ENCODE measurements at places on chromosomes 2 and 18.
A peak's percentile ranks its signal among the peaks of the same experiment; 100 is the strongest.

DNA sequence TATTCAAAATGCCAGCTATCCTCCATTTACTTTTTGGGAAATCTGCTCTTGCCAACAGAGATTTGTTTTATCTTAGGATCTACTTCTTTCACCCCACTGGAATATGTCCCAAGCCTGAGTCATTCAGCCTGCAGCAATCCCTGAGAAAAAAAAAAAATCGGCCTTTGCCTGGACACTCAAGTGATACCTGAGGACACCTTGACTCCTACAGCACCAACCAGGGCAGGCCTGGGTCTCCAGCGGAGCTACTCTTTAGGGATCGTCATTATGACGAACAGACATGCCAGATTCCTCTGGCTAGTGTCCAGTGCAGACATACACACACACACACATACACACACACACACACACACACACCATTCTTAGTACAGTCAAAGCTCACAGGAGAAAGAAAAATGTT lies 2.2 kb upstream of the UGT1A6 start:
- DNase-seq, result peak; percentile 3

DNA sequence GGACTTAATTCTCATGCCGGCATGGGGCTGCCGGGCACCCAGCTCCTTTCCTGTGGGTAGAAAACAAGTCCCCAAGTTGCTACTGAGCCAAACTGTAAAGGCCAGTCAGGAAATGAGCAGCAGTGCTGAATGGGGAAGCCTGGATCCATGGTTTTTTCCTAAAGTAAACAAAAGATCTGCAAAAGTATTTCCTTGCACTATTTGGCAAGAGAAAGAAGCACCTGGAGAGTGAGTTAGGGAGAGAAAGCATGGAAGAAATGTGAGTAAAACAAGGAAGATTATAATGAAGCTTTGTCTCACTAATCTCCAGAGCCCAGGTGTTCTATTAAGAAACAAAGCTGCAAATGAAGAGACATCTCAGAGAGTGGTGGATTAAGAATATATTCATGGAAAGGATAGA lies 117.6 kb downstream of the METTL8 start:
- no peak for DNase-seq

- DNase-seq, result no peak
Measured at GRCh38 chr2:121776885-121777698, 21.6 kb downstream of the TSN start.

GRCh38 chr18:62384068-62384467 lies 59.0 kb downstream of the TNFRSF11A start:
- DNase-seq, result no peak

DNA sequence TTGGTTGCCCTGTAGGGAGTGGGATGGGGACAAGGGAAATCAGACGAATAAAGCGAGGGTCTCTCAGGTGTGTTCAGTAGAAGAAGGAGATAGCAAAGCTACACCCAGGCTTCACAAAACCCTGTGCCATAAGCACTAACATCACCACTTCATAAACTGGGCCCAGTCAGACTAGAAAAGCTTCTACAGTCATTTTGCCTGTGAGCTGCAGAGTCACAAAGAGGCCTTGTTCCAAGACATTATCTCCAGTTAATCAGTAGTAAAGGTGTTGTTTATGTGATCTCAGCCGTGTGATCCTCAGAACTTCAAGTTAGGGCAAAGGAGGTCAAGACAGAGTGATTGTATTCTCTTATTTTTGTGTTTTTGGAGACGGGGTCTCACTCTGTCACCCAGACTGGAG lies 148.0 kb downstream of the GALR1 start:
- no peak for DNase-seq

DNA sequence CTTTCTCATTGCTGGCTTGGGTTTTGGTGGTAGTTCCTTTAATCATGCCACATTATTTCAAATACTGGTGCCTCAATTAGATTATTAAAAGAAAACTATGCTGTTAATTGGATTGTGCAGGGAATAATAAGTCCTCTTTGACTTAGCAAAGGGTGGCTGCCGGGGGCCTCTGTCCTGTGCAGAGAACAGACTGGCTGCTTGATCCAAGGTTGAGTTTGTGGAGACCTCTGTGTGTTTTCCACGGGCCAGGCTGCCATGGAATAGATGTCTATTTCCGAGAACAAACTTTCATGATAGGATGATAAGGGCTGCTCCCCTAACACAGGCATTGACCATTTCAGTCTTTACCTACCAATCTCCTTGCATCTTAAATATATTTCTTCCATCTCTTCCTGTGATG lies 30.4 kb upstream of the OTOS start:
- DNase-seq, result no peak

- DNase-seq, result no peak
Measured at GRCh38 chr2:150303281-150303680, 184.2 kb downstream of the RND3 start.

GRCh38 chr18:1350931-1351450 lies 446.3 kb downstream of the ADCYAP1 start:
- no peak for DNase-seq

DNA sequence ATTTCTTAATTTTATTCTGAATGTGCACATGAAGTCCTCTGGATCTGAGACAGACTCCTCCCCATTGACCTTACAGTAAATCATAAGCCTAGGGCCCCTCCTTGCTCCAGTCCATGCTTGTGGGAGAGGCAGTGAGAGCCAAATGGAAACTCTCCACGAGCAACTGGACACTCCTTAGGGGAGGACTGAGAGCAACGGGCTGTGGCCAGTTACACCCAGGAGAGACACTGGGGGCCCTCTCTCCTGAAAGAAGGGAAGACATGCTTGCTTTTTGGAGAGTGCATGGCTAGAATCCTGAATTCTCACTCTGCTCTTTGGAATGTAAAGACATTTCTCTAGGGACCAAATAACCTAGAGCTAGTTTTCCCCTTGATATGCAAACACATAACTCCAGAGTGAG lies 49.0 kb upstream of the BIN1 start:
- DNase-seq, result peak; percentile 60

- DNase-seq, result no peak
Measured at GRCh38 chr2:49465157-49465831, 311.0 kb upstream of the FSHR start.

GRCh38 chr2:45026924-45027450 lies 17.7 kb upstream of the SIX2 start:
- peak; percentile 44 for DNase-seq

GRCh38 chr2:183124957-183125255 lies 663 bp downstream of the NUP35 start:
- DNase-seq, result no peak

DNA sequence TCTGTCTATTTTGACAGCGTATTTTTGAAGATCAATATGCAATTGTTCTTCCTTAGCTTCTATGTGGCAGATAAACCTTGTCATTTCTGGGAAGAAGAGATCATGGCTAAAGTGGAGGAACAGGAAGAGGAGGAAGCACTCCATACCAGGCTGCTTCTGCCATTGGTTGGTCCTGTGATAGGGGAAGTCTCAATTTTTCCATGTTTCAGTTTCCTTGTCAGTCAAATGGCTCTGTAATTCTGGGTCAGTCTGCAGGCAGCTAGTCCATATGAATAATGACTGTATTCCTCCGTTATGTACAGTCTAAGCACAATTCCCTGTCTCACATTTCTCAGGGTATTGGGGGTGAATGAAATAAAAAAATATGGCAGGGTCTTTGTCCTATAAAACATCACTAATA lies 277.6 kb upstream of the CXCR4 start:
- no peak for DNase-seq

DNA sequence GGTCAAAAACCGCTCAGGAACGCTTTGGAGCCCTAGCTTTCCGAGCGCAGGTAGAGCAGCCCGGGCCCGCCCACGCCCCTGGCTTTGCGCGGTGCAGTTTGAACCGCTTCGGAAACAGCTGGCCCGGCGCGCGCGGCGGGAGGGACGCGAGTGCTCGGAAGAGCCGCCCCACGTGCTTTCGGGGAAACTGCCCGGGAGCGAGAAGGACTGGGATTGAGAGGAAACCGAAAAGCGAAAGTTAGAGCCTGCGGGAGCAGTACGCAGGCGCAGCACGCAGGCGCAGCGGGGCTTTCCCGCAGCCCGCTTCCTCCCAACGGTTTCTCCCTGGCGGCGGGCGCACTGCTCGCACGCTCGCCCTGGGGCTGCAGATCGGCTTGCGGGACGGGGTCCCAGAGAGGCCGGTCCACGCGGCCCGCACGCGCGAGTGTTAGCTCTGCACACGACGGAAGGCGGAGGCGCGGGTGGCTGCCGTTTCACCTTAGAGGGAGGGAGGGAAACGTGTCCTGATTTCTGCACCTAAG lies 6.3 kb upstream of the STAT1 start:
- peak; percentile 99 for DNase-seq

- DNase-seq, result no peak
Measured at GRCh38 chr2:88024509-88024908, 8.2 kb upstream of the RNU2-63P start.

DNA sequence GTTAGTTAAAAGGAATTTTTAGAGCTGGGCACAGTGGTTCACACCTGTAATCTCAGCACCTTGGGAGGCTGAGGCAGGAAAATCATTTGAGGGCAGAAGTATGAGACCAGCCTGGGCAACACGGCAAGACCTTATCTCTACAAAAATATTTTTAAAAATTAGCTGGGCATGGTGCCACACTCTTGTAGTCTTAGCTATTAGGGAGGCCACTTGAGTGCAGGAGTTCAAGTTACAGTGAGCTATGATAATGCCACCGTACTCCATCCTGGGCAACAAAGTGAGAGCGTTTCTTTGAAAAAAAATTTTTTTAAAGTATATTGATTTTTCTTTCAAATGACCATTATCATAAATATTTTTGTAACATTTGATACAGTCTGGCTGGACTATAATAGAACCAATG lies 93.6 kb upstream of the FAM117B start:
- no peak for DNase-seq

- no peak for DNase-seq
Measured at GRCh38 chr18:74972354-74972753, 236.6 kb downstream of the PTGR3 start.

GRCh38 chr2:200397785-200398184 lies 91.3 kb downstream of the SPATS2L start:
- no peak for DNase-seq

GRCh38 chr18:55353806-55354205 lies 234.2 kb downstream of the TCF4 start:
- peak; percentile 10 for DNase-seq

- peak; percentile 28 for DNase-seq
Measured at GRCh38 chr2:28292491-28292890, 100.2 kb upstream of the FOSL2 start.

- no peak for DNase-seq
Measured at GRCh38 chr2:241808721-241809382, at the start of gene NEU4. TSS of gene NEU4 (plus strand) at chr2:241809193. CDS start at chr2:241814485, 5,292 bp downstream.

- DNase-seq, result peak; percentile 6
Measured at GRCh38 chr2:33681364-33681757, 82.3 kb upstream of the FAM98A start.

DNA sequence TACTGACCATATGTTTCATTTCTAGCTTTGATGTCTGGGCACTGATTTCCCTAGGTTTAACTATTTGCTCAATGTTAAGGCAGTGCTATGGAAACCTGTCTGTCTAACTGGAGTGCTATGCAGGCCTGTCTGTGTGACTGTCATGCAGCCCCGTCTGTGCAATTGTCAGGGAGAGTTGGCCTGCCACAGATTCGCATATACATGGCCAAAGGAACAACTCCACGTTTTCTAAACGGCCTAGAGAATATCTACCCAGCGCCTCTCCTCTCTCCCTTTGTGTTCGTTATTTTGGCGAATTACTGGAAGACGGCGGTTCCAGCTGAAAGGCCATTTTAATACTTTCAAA lies 59.6 kb upstream of the PSME4 start:
- no peak for DNase-seq

DNA sequence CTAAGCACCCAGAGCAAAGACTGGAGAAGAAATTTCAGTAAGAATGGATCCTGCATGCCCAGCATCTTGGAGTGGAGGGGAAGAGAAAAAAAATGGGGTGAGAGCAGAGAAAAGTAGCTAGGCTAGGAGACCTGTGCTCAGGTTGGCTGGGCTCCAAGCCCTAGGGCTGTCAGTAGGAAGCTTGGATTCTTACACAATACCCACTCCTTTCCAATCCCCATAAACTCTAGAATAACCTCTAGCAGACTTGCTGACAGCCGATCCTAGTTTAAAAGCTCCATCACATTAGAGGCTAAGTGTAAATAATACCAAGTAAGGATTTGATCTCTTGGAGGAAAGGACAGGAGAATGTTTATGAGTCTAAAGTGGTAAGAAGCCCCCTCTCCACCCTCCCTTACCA lies 46.2 kb upstream of the NABP1 start:
- DNase-seq, result peak; percentile 79

- DNase-seq, result no peak
Measured at GRCh38 chr18:29007986-29008654, 831.2 kb upstream of the CDH2 start.

DNA sequence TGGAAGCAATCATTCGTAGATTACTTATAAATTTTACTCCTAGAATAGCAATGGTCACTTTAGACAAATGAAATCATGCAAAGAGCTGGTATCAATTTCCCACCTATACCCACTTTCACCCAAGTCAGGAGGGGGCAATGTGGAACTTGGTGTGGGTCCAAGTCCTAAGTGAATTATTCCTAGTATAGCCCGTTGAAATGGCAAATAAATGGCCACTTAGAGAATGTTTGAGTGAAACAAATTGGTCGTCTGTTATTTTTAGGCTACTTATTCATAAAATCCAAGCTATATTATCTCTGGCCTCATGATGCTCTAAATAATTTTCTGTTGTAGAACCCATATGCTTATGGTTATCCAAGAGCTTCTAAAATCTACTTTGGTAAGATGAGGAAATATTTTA lies 98.1 kb downstream of the MYO3B start:
- DNase-seq, result no peak

- DNase-seq, result no peak
Measured at GRCh38 chr18:63099091-63099840, 220.3 kb downstream of the BCL2 start.

GRCh38 chr2:101597347-101597944 lies 100.1 kb upstream of the MAP4K4 start:
- DNase-seq, result peak; percentile 39

DNA sequence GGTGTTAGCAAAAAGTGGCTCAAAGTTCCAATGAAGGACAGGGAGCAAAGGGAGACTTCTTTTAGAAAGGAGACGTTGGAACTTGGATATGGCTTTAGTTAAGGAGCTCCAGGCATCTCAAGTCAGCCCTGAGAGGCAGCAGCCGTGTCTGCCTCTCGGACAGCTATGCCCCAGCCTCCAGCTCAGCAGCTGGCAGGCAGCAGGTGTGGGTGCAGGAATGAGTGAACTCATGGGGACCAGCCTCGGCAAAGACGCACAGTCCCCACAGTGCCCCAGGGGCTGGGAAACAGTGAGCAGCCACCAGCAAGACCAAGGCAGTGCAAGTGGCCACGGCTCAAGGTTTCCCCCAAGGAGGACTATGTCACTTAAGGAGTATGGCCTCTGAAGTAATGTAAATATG lies 1.6 kb upstream of the LRRFIP1 start:
- DNase-seq, result no peak

GRCh38 chr2:63871864-63872263 lies 30.2 kb downstream of the UGP2 start:
- no peak for DNase-seq

GRCh38 chr18:6255886-6256285 lies 158.8 kb downstream of the L3MBTL4 start:
- no peak for DNase-seq

Measured in foreskin fibroblast (primary cell).